ENCODE measurements at places on chromosomes 7 and 10.

DNA sequence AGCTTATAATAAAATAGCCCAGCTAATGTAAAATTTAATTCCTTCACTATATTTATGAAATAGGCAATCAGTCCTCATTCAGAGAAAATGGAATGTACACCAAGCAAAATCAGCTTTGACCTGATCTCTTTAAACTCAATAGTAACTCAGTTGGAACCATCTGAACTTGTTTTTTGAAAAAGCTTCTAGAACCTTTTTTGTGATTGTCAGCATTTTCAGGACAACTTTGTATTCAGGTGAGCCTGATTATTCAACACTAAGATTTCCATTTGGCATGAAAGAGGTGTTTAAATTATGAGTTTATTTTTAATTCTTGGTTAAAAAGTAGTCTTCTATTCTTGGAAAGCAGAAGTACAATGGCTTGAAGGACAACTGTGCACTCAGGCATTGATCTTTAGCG, 89.5 kb downstream of the FRMD4A start:
- no peak for ATAC-seq

GRCh38 chr10:127318396-127318795, 122.0 kb upstream of the INSYN2A start:
- no peak for ATAC-seq

DNA sequence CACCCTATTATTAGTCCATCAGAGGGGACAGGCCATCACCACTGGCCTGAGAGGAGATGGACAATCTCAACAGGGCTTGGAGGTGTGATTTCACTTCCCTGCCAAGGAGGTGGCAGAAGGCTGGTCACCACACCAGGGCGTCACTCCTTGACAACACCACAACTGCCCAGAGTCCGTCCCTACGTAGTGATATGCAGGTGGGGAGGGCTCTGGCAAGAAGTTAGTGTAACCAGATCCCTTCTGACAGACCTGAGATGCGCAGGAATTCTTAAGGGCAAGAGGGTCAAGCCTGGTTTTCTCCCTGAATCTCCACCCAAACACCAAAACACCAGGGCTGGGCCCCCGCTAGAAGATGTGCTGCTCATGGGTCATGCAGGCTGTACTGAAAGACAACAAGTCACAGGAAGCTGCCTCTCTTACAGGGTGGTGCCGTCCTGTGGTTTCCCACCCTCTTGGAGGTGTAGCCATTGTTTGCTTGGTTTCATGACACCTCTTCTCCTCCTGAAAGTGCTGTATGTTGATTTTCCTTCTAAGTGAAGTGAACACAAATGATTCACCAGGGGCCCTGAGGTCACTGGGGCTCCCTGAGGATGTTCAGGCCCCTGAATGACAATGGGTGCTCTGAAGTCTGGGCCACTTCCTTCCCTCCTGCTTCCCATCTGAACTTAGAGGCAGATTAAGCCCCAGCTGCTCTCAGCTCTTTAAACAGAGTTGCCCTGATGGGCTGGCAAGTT, 27.1 kb downstream of the ATXN7L1 start:
- peak; percentile 52 for ATAC-seq

- peak; percentile 94 for ATAC-seq
Observed at GRCh38 chr7:85890244-85890811, 703.5 kb upstream of the SEMA3D start.

GRCh38 chr10:6101181-6101580, 12.3 kb downstream of the RBM17 start:
- no peak for ATAC-seq

DNA sequence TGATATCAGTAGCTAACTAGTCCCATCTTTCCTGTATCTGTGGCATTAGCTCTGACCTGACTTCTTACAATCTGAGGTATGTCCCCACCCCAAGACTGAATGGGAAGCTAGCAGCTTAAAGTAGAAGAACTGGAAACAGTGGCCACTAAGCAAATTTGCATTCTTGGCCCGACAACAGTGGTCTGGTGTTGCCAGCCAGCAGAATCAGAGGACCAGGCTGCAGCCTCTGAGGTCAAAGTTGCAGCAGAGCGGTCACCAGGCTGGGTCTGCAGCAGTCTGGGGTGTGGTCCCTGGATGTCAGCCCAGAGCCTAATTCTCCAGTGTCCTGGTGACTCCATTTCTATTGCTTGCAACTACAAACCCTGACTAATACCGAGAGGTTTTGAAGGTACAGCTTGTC, 26.3 kb downstream of the FAM107B start:
- ATAC-seq: no peak

DNA sequence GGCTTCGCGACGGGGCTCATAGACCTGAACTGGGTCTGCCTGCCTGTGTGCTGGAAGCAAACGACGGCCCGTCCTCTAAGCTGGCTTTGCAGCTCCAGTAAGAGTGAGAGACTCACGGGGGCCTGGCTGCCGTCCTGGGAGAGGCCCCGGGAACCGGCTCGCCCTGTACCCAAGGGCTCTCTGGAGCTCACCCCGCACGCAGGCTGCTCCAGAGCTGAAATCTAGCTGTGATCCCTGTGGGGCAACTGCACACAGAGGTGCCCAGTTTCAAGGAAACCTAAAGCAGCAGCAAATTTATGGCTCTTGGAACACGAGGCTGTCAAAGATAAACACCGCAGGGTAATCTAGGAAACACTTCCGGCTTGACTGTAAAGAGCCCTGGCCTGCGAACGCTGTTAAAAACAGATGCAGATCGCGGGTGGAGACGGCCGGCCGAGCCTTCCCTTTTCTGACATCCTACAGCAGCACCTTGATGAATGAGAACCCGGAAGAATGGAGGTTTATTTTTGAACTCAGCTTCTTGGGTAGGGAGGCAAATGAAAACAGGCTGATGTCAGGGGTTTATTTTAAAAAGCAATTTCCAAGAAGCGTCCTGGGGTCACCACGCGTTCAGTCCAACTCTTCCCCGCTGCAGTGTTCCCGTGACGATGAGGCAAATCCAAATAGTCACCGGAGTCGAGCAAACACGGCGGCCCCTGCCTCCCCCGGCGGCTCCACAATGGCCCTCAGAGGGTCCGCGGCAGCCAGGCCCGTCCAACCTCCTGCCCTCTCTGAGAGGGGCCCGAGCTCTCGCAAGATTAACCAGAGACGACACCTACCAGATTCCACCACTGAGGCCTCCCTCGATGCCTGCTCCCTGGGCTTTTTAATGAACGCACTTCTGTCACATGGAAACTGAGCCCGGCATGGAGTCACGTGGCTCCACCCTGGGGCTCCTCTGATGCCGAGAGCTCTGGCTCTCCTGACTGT, 29.6 kb downstream of the AMZ1 start:
- no peak for ATAC-seq

DNA sequence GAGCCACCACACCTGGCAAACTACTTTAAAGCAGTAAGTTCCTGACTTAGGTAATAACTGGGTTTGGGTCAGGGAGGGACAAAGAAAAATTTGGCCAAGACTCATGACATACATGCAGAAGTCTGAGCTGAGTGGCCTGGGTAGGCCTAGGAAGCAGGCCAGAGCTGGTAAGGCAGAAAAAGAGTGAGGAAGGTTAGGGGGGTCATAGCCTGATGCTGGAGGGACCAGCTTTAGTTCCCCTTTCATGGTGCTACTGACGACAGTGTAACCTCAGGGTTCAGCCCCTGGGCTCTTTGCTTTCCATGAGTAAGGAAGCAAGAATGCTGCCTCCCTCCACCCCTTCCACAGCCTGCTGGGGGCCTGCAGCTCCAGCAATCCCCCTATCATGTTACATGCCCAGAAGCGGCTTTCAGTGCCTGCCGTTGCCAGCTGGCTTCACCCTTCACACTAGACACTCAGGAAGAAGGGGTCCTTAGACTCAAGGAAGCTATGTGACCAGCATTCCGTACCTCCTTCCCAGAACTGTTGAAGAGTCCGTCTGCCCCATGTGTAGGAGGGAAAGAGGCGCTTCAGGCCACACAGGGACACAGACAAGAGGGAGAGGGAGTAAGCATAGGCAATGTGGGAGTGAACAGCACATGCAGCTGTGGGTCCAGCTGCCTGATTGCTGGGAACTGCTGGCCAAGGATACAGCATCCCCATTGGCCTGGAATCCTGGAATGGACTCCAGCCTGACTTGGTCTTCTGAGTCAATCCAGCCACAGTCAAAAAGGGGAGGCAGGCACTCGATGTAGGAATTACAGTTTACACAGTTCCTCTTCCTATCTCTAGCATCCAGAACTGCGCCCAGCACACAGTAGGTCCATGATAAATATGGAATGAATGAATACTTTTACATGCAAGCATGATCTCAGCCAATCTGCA, 4.1 kb upstream of the PLAU start:
- ATAC-seq: peak; percentile 82

DNA sequence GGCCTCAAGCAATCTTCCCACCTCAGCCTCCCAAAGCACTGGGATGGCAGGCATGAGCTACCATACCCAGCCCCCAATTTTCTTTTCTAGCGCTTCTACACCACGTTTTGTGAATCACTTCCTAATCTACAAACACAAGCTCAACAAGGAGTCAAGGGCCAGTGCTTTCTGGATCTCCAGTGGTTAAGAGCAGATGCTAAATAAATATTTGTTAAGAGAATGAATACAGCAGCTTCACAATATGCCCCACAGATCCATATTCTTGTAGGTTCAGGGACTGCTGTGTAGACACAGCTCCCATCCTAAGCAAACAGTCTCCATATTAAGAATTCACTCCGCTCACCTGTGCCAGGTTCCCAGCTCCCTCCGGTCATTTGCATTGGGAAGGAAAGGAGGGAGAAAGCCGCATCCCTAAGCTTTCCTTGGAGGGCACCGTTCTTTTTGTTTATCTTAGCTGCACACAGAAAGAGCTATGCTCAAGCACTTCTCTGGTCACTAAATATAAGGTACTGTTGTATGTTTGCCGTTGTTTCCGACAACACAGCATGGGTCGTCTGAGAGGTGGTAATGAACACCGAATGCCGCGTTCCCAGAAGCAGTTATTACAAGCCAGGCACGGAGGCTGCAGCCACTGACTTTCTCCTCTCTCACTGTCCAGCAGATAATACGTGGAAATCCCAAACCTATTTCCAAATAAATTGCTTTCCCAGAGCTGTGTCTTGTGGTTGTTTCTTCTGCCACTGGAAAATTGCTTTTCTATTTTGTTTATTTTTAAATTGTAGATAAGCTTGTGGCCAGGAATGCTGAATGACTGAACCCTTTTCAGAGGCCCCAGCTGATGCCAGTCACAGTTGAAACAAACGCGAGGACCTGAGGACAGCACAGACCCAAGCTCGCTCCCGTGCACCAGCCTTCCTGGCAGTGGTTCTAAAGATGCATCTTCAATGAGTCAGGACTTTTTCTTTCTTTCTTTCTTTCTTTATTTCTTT, 217.1 kb downstream of the PRPF18 start:
- no peak for ATAC-seq

- ATAC-seq: no peak
Observed at GRCh38 chr10:112271982-112272381, 11.2 kb upstream of the TECTB start.

- ATAC-seq: no peak
Observed at GRCh38 chr7:19061331-19061730, 56.1 kb downstream of the TWIST1 start.

GRCh38 chr10:124677293-124677699, 66.9 kb downstream of the FAM53B start:
- ATAC-seq: no peak

DNA sequence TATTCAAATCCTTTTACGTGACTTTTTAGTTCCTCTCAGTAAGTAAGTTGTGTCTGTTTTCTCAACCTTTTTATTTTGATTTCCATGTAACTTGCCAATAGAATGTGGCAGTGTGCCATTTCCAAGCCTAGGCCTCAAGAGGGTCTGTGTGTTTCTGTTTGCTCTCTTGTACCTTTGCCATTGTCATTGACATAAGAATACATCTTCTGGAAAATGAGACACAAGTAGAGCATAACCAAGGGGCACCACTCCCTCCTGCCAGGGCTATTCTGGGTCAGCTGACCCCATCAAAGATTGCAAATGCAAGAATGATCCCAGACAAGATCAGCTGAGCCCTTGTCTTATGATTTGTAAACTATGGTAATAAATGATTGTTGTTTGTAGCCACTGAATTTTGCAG, 524.0 kb downstream of the IPMK start:
- no peak for ATAC-seq

DNA sequence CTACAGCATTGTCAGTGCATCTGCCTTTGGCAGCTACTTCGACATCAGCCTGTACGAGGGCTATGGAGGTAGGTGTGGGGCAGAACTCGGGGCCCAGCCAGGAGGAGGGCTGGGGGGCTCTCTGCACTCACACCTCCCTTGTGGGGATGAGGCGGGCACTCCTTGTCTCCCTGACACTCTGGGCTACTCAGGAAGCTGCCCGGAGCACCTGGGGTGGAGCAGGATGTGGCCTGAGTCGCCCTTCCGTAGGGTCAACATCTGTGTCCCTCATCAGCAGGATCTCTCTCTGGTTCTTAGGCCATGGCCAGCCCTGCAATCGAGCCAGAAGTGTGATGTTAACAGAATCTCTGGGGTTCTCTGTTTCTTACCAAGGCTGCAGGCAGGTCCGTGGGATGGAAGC, 40.2 kb downstream of the C10orf105 start:
- no peak for ATAC-seq

DNA sequence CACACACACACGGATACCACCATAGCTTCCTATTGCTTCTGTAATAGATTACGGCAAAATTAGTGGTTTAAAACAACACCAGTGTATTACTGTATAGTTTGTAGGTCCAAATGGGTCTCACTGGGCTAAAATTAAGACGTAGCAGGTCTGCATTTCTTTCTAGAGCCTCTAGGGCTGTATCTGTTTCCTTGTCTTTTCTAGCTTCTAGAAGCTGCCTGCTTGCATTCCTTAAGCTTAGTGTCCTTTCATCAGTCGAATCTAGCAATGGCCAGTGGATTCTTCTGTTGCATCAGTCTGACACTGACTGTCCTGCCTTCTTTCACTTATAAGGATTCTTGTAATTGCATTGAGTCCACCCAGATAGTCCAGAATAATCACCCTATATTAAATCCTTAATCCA, 882.3 kb downstream of the PCDH15 start:
- ATAC-seq: no peak

GRCh38 chr7:55420530-55420929, 55.4 kb downstream of the LANCL2 start:
- no peak for ATAC-seq

DNA sequence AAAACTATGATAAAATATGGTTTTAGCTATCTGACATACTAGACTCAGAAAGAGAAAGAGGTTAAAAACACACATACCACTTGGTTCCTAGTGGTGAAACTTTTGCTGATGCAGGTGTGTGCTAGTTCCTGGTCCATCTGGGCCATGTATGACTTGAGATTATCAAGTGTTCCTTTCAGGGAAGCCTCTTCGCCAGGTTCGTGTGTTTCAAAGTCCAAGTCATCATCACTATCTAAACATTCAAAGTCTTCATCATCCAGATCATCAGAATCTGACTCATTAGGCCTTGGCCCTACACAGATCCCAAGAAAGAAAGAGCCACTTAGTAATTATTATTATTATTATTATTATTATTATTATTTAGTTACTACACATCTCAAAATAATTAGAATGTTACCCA, 26.4 kb downstream of the NUDT13 start:
- no peak for ATAC-seq

GRCh38 chr10:80459047-80459865, 5.1 kb downstream of the TSPAN14 start:
- ATAC-seq: peak; percentile 45

Data from SK-N-SH treated with all-trans-retinoic acid at 6 μM for 48 hours (cell line).